CMK (cell line): ENCODE measurements at places on chromosomes 4 and X.
A peak's percentile ranks its signal among the peaks of the same experiment; 100 is the strongest.

GRCh38 chr4:152165146-152165545, 370.7 kb downstream of the FBXW7 start:
- no peak for DNase-seq

GRCh38 chrX:149504915-149505651, at the start of gene IDS:
Gene IDS (minus strand): TSS chrX:149505306. CDS start chrX:149505137, 169 bp downstream.
- DNase-seq: peak; percentile 59

DNA sequence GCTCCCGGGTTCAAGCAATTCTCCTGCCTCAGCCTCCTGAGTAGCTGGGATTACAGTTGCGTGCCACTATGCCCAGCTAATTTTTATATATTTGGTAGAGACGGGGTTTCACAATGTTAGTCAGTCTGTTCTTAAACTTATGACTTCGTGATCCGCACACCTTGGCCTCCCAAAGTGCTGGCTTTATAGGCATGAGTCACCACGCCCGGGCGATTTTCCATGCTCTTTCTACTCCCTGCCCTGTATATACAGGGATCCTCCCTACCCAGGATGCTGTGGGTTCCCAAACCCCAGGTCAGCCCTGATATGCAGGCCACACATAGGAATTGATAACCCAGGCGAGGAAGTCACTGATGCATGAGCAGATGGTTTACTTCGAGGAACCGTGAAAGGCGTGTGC, 31.4 kb downstream of the SSX5 start:
- no peak for DNase-seq

- DNase-seq: no peak
These were observed 2.0 kb downstream of the GPC3 start for GRCh38 chrX:133983256-133983973.

DNA sequence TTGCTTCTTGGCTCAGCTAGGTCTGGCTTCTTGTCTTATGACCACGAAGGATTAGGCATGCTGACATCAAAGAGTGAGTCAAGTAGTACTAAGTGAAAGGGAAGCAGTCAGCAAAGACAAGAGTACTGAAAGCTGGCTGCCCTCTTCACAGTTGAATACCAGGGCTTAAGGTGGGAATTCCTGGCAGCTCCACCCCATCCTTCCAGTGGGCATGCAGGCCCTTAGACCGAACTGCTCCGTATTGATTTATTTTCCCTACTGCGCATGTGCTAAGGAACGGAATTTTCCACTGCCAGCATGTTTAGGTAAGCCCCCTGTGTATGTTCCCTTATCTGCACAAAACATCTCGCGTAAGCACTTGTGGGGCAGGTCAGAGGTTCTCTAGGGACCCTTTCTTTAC, 2320.1 kb downstream of the ARAP2 start:
- no peak for DNase-seq

DNA sequence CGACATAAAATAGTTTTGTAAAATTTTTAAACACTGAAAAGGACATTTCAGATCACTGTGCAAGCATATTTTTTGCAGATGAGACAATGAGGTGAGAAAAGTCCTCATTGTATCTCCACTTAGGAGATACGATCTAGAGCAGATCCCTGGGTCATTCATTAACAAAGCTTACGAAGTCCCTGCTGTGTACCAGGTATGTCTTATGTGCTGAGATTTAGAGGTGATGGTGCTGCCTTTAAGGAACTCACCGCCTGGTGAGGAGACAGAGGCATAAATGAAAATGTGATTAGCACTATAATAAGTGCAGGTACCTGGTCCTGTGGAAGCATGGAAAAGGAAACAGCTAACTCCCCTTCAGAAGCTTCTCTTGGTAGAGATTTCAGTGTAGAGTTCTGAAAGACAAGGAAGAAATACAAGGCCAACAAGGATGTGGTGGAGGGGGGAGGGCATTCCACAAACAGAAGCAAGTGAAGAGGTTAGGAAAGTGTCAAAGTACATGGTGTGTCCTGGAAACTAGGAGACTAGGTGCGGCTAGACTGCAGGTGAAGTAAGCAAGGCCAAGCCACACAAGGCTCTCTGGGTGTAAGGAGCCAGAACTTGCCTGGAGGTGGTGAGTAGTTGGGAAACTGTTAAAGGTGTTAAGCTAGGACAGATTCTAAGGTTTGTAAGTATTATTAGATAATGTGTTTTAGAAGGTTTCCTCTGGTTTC, 1.5 kb upstream of the NDNF start:
- no peak for DNase-seq
